ENCODE measurements at places on chromosomes 12 and 14.

DNA sequence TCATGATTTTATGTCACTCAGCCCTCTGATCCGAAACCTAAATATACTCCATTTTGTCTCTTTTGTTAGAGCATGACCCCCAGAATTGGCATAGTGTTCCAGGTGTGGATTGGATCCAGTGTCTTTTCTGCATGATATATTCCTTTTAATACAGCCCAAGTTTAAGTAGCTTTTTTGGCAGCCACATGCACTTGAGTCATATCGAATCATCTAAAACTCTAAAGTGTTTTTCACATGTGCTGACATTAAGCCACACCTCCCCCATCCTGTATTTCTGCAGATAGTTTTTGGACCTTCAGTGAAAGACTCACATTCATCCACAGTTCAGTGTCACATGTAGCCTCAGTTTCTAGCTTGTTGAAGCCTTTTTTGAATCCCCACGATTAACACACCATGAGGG, 30.6 kb downstream of the BORCS5 start:
- H3K4me3 ChIP-seq, result no peak overlapping the region
- H3K27me3 ChIP-seq, result no peaks in the 10 kb centered on the region
- no peak for DNase-seq
- peaks cover 7% of the 10 kb centered on the region for H3K4me1 ChIP-seq
- no peak overlapping the region for H3K27ac ChIP-seq

GRCh38 chr12:57239587-57240065, 10.1 kb downstream of the SHMT2 start:
- no peak for DNase-seq
- peak overlapping the region; percentile 58 for H3K4me3 ChIP-seq
- peaks cover 42% of the 10 kb centered on the region for H3K27me3 ChIP-seq
- H3K36me3 ChIP-seq, result peaks cover under 1% of the 10 kb centered on the region

DNA sequence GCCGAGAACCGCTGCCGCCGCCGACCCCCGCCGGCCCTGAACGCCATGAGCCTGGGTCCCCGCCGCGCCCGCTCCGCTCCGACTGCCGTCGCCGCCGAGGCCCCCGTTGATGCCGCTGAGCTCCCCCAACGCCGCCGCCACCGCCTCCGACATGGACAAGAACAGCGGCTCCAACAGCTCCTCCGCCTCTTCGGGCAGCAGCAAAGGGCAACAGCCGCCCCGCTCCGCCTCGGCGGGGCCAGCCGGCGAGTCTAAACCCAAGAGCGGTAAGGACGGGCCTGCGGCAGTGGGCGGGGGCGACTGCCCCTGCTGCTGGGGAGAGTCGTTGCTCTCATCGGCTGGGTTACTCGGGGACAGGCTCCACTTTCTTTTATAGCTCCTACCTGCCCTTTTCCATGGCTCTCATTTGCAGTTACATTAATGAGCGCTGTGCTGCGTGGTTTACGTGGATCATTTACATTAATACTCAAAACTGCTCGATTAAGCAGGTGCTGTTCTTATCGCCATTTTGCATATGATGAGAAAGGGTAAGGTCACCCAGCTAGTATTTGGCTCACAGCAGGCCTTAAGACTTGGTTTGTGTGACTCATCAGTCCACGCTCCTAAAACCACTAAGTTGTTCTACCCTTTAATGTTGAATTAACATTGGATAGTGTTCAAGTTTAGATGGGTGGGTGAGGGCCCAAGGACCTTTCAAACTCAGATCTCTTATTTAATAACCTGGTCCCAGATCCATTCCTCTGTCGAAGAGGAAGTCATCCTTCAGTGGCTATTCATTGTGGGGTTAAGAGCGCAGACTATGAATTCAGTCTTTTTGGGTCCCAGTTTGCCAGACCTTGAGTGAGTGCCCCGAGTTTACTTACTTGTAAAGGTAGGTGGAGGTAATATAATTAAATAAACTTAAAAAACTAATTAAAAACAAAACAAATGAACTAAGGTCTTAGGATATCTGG, 823 bp downstream of the RNF10 start:
- no peaks in the 10 kb centered on the region for H3K27me3 ChIP-seq
- peak; percentile 52 for DNase-seq
- no peaks in the 10 kb centered on the region for H3K36me3 ChIP-seq
- peak overlapping the region; percentile 93 for H3K4me3 ChIP-seq

DNA sequence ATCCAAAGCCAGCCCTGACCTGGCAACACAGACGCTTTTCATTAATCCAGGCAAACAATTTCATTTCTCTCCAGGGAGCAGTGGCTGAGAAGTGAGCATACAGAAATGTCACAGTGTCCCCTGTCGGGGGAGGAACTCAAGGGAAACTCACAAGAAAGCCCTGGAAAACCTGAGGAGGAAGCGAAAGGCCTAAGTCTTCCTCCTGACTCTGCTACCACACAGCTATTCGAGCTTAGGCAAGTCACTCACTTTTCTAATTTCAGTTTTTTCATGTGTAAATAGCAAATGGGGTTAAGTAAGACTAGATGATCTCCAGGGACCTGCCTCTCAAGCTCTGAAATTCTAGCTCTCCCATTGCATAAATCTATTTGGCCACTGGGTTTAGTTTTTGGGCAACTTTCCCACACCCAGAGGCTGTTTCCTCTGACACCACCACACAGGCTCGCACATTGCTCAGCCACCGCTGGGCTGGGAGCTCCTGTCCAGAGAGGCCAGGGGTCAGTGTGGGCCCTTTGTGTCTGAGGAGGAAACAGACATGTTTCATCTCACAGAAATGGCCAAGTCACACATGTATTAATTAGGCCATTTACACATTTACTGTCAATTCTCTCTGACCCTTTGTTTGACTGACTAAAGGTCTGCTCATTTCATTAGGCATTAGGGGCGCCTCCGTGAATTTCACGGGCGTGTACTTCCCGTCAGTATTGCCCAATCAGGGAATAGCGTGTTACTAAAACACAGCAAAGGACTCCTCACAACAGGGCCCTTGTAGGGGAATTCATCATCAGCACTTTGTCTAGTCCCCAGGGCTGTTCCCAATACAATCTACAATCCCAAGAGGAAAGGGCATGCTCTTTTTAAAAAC, 9.8 kb upstream of the PNMA1 start:
- H3K4me1 ChIP-seq, result peaks cover 11% of the 10 kb centered on the region
- H3K4me3 ChIP-seq, result no peak overlapping the region
- H3K27ac ChIP-seq, result no peak overlapping the region
- peaks cover 84% of the 10 kb centered on the region for H3K36me3 ChIP-seq
- no peak for DNase-seq

DNA sequence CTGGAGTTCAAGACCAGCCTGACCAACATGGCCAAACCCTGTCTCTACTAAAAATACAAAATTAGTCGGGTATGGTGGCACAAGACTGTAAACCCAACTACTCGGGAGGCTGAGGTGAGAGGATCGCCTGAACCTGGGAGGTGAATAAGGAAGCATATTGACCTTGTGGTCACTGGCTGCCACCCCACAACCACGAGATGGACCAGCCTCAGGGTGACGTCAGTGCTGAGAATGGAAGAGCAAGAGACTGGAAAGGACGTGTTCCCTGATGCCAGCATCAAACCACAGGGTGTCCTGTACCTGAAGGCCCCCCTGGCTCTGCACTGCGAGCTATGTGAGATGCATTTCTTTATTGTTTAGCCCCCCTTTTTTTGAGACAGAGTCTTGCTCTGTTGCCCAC, 45.9 kb upstream of the BDKRB2 start:
- H3K4me3 ChIP-seq, result no peak overlapping the region
- H3K36me3 ChIP-seq, result no peaks in the 10 kb centered on the region
- no peak overlapping the region for H3K27ac ChIP-seq
- DNase-seq, result no peak

DNA sequence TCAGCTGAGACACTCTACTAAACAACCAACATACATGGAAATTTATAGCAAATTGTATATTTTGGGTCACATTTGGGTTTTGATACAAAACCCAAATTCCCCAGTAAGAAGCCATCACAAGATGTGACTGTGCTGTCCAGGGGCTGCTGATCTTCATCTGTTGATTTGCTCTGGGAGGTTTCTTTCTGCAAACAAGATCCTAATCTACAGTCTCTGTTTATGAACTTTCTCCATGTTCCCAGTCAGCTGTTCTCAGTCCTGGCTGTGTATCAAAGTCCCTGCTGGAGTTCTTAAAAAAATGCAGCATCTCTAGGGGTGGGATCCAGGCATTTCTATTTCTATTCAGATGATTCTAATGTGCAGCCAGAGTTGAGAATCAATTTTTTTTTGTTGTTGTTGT, 85.1 kb downstream of the ATP23 start:
- no peaks in the 10 kb centered on the region for H3K27me3 ChIP-seq
- H3K27ac ChIP-seq, result no peak overlapping the region
- H3K4me3 ChIP-seq, result no peak overlapping the region
- H3K4me1 ChIP-seq, result no peaks in the 10 kb centered on the region

DNA sequence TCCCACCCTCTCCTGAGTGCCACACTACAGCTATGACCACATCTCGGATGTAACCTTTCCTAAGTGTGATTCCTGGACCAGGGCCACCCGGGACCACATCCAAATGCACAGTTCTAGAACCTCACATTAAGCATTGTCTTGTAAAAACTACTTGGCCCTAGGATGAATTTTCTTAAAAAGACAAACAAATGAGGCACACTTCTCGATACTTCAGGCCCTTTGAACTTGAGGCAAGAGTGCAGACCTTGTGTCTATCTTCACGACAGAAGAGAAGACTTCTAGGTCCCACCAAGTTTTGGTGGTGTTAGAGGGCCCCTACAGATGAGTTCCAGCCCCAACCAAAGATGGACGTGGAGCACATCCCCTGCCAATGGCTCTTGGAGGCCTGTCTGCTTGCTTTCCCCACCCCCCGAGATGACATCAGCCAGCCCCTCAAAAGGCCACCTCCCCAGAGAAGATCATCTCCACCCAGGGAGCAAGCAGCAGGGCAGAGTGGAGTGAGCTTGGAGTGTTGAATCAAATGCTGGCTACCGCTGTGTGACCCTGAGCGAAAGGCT, 9.3 kb downstream of the ISCU start:
- H3K36me3 ChIP-seq, result peaks cover 15% of the 10 kb centered on the region
- DNase-seq, result no peak
- H3K27ac ChIP-seq, result no peak overlapping the region
- H3K4me1 ChIP-seq, result no peaks in the 10 kb centered on the region
- H3K27me3 ChIP-seq, result no peaks in the 10 kb centered on the region

GRCh38 chr12:16300122-16300521, 22.6 kb upstream of the SLC15A5 start:
- no peak for DNase-seq
- H3K4me1 ChIP-seq, result no peaks in the 10 kb centered on the region
- H3K27ac ChIP-seq, result no peak overlapping the region
- H3K36me3 ChIP-seq, result no peaks in the 10 kb centered on the region
- no peak overlapping the region for H3K4me3 ChIP-seq

- no peak overlapping the region for H3K27ac ChIP-seq
- DNase-seq, result no peak
- H3K36me3 ChIP-seq, result no peaks in the 10 kb centered on the region
- H3K27me3 ChIP-seq, result no peaks in the 10 kb centered on the region
- H3K4me3 ChIP-seq, result no peak overlapping the region
These were observed 118.1 kb upstream of the SLCO1C1 start for GRCh38 chr12:20577054-20577453.
